Erythroblast (primary cell): ENCODE measurements at places on chromosomes 11 and 22.

- DNase-seq = no peak
Observed at GRCh38 chr11:121067962-121068647, 32.9 kb upstream of the TECTA start.

DNA sequence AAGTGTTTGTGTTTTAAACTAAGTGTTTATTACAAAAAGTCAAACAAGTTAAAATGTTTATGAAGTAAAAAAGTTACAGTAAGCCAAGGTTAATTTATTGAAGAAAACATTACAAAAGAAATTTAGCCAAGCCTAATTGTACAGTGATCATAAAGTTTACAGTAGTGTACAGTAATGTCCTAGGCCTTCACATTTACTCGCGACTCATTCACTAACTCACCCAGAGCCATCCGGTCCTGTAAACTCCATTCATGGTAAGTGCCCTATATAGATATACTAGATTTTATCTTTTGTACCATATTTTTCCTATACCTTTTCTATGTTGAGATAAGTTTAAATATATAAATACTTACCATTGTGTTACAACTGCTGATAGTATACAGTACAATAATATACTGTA, 481.8 kb upstream of the TENM4 start:
- DNase-seq = no peak

- DNase-seq = no peak
Observed at GRCh38 chr11:85779956-85780640, 30.8 kb downstream of the SYTL2 start.

- DNase-seq = no peak
Observed at GRCh38 chr11:115286614-115287013, 217.6 kb downstream of the CADM1 start.

DNA sequence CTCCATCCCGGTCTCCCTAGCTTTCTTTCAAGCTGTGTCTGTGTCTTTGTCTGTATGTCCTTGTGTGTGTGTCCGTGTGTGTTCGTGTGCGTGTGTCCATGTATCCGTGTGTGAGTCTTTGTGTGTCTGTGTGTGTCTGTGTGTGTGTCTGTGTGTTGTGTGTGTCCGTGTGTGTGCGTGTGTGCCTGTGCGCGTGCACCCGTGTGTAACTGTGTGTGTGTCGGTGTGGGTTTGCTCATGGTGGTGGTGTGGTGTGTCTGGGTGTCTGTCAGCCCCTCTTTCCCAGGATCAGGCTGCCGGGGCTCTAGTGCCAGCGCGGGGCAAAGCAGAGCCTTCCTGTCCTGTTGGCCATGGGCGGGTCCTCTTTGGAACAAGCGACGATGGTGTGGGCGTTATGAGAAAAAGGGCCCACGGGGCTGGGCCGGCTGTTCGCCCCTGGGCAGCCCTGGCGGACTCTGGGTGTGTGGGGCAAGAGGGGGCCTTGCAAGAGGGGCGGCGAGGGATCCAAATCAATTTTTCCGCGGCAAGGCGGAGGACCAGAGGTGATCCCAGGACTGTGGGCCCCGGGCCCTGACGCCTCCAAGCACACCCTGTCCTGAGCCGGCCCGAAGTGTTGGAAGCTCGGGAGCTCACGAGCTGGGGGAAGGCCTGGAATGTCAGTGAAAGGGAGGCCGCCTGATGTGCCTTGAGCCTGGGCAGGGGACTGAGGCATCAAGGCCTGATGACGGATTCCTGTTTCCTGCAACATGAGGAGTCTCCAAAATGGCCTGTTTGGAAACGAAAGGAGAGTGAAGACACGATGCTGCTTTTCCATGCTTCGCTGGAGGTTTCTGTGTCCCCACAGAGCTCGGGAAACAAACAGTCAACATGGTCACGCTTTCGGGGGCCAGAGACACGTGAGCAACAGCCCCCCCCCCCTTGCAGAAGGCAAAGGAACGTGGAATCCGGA, 3929.2 kb upstream of the OR11H1 start:
- DNase-seq = no peak
